ENCODE measurements at places on chromosomes 16 and 17.

DNA sequence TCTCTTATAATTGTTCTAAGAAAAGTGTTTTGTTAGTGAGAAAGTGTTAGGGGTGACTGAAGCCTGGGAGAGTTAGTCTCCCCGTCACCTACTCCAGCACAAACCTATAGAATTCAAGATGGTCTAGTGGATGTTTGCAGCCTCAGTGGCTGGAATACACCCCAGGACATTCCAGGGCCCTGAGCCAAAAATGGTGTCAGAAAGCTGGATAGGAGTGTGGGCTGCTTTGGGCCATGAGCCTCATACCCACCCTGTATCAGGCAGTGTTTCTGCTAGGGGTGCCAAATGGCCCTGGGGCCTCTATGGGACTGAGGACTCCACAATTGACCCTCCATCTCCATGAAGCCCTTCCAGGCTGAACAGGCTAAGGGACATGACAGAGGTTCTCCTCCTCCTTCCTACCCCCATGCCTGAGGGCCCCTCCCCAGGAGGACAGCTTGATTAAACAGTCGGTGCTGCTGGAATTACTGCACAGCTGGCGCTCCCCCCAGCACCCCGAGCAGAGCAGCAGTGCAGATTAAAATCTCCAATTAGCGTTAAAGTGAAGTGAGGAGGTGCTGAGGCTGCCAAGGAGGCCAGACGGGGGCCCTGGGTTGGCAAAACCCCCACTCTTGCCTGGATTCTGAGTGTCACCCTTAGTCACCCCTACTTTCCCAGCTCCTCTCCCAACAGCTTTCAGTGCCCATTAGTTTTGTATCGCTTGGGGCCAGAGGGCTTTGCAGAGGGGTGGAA lies 59.1 kb downstream of the NEUROD2 start:
- DNase-seq, result peak; percentile 15

DNA sequence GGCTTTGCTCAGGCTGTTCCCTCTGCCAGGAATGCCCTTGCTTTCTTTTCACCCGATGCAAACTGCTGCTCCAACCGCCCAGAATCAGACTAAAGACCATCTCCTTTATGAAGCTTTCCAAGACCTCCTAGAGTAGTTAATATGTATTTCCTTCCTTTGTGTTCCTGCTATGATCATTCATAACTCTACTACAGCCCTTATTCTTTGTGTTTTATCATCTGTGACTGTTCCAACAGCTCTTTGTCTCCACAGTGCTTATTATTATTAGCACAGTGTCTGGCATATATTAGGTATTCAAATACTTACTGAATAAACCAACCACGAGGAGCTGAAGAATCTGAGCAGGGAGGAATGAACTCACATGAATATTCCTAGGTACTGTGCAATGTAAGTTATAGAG lies 7.6 kb downstream of the PSME3IP1 start:
- DNase-seq, result no peak

DNA sequence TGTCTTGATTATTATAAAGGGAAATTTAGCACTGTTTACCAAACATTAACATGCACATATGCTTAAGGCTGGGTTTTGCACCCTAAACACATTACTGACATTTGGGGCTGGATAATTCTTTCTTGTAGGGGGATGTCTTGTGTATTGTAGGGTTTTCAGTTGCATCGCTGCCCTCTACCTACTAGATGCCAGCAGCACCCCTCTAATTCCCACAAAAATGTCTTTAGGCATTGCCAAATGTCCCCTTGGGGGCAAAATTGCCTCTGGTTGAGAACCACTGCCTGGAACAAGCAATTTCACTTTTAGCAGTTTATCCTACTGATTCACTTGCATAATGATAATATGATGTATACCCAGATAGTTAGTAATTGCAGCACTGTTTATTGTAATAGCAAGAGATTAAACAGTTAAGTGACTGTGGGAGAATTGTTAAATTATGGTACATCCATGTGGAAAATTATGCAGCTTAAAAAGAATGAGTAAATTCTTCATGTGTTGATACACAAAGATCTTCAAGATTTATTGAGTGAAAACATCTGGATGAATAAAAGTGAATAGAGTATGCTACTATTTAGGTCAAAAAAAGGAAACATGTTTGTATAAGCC lies 18.4 kb downstream of the PRSS54 start:
- DNase-seq, result no peak

DNA sequence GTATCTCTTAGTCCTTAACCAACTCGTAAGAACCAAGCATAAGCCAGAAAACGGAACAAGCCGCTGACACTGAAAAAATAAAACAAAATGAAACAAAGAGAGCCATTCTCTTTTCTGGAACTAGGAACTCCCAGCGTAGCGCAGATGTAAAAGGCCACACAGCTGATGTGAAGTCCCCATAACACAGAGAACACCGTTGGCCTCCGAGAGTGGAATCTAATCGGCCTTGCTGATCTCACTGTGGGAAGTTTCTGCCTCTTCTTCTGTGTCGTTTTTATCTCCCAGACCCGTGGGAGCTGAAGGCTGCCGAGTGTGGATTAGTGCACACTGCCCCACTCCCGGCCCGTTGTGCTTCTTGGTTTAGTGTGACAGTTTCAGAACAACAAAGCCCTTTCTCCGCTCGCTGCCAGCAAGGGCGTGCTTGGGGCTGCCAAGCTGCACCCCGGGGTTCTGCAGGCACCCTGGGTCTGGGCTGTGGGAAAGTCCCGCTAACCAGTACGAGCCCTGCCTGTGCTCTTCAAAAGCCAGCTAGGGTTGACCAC lies 21.7 kb downstream of the TTYH2 start:
- DNase-seq, result no peak

GRCh38 chr16:75309899-75310430 lies 58.5 kb upstream of the BCAR1 start:
- no peak for DNase-seq

GRCh38 chr16:48965386-48965785 lies 316.3 kb downstream of the CBLN1 start:
- DNase-seq, result peak; percentile 71

DNA sequence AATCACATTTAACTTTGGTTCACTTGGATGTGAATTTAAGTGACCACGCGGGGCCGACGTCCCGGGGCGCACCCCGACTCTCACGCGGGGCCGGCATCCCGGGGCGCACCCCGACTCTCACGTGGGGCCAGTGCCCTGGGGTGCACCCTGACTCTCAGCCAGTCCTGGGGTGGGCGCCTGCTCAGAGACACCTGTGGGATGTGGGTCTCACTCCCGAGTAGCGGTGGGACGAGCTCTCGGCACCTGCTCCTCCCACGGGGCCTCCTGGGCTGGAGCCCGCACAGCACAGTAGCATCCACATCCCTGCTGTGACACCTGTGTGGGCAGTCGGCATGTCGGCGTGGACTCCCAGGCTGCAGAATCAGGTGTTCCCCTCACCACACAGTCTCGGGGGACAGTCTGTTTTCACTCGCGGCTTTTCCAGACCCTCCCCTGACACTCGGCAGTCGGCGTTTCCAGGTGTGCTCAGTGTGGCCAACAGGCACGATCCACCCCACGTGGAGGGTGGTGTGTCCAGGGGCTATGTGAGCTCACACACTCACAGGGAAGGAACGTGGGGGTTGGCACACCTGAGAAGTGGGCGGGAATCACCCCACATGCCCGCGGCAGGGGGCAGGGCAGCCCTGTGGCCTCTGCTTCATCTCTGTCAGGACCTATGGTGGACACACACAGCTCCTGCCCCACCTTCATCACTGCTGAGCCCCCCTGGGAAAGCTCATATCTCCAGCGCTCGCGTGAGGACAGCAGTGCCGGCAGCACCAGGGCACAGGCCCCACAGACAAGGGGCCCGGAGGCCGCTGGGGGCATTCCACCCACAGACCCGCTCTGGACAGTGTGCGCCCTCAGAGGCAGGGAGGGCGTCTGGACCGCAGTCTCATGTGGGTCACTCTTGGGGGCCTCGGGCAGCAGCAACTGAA lies 51.8 kb downstream of the LMF1 start:
- no peak for DNase-seq

DNA sequence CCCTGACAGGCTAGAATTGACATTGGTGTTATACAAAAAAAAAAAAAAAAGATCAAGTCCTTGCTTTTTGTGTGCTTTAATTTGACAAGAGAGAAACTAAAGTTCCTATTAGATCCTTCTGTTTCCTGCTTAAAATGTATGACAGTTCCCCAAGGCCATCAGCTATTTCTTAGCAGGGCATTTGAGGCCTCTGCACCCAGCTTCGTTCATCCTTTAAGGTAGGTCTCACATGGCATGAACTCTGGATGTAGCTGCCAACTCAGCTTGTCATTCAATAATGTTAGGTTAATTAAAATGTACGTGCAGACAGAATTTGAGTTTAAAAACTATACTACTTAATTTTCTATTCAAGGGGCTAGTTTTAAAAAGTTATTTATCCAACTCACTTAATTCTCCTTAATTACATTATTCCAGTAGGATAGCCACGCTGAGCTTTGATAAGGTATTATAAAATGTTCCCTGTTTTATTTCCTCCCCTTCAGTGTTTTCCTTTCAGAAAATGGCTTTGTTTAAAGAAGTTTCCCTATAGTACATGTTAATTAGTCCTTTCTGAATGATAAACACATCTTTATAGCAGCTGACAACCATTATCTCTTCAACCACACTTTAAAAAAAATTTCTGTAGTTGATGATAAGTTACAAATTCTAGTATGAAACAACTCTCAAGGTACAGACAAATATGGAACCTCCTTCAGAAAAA lies 1.2 kb upstream of the RFFL start:
- no peak for DNase-seq

- DNase-seq, result no peak
Measured at GRCh38 chr16:8594149-8594666, 3.9 kb upstream of the TMEM114 start.

- DNase-seq, result no peak
Measured at GRCh38 chr17:42016411-42016831, 818 bp downstream of the DNAJC7 start.

GRCh38 chr16:20916942-20917341 lies 16.4 kb downstream of the LYRM1 start:
- no peak for DNase-seq

Measured in fibroblast of skin of right biceps (primary cell).